Esophagus squamous epithelium (tissue), 5 donors: ENCODE measurements at places on chromosomes 2 and 18.

- no peak for DNase-seq
Observed at GRCh38 chr18:2900684-2901422, 54.0 kb downstream of the EMILIN2 start.

GRCh38 chr2:128750328-128751165, 431.9 kb upstream of the HS6ST1 start:
- DNase-seq = no peak

GRCh38 chr2:112879491-112880041, 31.4 kb upstream of the IL37 start:
- no peak for DNase-seq

GRCh38 chr18:55390898-55391297, 197.1 kb downstream of the TCF4 start:
- no peak for DNase-seq

DNA sequence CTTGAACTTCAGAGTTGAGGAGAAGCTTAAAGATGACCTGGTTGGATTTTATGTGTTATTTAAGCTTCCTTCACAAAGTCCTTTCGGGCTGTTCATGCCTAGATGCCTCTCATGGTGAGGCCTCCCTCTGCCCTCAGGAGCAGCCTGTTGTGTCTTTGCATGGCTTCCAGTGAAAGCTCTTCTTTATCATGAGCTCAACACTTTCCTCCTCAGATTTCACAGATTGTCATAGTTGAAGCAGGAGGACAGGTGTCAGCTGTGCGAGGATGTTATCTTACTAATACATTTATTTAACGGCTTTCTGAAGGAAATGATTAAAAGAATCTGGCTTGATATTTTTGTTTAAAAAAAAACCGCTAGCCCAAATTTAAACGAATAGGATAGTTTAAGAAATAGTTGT, 48.8 kb upstream of the ITSN2 start:
- no peak for DNase-seq

- DNase-seq = no peak
Observed at GRCh38 chr2:132963161-132963560, 293.2 kb upstream of the LYPD1 start.

GRCh38 chr2:190993292-190993643, 20.7 kb downstream of the STAT1 start:
- no peak for DNase-seq

DNA sequence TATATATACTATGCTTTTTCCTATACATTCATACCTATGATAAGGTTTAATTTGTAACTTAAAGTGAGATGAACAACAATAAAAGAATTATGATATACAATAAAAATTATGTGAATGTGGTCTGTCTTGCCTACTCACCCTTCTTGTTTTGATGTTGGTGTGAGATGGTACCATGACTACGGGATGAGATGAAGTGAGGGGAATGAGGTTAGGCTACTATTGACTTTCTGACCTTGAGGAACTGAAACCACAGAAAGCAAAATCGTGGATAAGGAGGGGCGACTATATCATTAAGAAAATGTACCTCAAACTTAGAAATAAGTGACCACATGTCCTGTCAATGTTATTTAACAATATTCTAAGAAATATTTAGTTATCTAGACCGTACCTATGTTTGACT, 103.9 kb upstream of the PPP1CB start:
- DNase-seq = no peak

GRCh38 chr2:38187541-38188011, 111.6 kb upstream of the CYP1B1 start:
- DNase-seq = no peak

DNA sequence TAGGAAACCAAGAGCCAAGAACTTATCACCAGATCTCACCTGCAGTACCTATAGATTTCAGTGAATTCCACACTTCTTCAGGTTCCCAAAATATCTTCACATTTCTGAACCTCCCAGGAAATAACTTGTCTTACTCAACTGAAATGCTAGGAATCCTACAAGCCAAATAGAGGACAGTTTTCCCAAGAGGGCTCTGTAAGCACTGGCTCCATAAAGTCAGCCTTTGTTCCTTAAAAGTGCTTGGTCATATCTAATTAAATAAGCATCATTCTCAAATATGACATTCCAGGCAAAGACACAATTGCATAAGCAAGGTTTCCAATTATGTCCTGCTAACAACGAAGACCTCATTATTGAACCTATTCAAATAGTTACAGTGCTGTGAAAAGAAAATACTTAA, 154.6 kb upstream of the MGAT5 start:
- DNase-seq = no peak

GRCh38 chr2:175815537-175815936, 186.5 kb downstream of the LNPK start:
- DNase-seq = no peak

GRCh38 chr2:141496810-141497209, 634.0 kb downstream of the LRP1B start:
- no peak for DNase-seq

GRCh38 chr18:23588836-23589560, 2.7 kb upstream of the NPC1 start:
- no peak for DNase-seq

DNA sequence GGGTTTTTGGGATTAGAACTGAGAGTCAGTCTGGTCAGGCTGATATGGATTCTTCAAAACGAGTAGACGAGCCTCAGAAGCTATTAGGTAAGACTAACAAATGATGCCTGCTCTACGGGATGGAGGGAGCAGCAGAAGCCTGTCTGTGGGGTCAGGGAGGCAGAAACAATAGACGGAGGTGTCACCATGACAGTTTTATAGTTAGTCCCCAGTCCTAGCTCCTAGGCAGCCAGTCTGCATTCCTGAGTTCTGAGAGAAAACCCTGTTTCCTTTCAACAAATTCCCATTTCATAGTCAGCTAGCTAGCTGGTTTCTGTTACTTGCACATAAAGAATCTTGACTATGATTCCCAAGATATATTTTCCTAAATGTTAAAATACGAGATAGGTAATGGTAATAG, 542.1 kb downstream of the PID1 start:
- no peak for DNase-seq

GRCh38 chr2:157825885-157826284, 50.2 kb downstream of the ACVR1 start:
- no peak for DNase-seq

GRCh38 chr2:67502346-67503065, 105.4 kb downstream of the ETAA1 start:
- no peak for DNase-seq

DNA sequence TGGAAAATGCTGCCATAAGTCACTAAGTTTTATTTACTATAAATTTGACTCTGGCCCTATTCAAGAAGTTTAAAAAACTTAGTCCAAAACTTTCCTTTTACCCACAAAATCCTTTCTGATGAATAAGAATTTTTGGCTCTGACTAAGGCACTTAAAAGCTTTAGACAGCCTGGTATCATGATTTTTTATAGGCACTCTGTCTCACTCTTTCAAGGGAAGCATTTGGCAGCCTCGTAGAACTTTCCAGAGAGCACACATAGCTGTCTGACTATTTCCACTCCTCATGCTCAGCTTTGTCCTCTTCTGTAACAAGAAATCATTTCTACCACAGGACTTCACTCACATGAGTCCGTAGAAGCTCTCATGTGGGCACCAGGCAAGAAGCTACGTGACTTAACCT, 32.3 kb upstream of the XDH start:
- DNase-seq = no peak

DNA sequence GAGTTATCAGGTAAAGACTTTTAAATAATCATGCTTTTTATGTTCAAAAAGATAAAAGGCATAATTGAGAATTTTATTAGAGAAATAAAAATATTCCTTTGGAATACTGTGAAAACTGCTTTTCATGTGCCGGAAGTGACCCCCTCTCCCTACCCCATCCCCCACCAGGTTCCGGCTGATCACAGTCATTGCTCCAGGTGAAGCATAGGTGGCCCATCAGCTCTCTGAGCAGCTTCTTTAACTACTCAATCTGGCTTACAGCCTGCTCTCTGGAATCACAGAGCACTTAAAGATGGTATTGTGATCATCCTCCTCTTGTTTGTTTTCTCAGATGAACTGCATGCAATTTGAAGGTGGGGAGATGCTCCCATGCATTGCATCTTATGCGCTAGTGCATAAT, 257.7 kb downstream of the EN1 start:
- DNase-seq = no peak

- DNase-seq = no peak
Observed at GRCh38 chr18:53971331-53971730, 253.1 kb downstream of the MBD2 start.

DNA sequence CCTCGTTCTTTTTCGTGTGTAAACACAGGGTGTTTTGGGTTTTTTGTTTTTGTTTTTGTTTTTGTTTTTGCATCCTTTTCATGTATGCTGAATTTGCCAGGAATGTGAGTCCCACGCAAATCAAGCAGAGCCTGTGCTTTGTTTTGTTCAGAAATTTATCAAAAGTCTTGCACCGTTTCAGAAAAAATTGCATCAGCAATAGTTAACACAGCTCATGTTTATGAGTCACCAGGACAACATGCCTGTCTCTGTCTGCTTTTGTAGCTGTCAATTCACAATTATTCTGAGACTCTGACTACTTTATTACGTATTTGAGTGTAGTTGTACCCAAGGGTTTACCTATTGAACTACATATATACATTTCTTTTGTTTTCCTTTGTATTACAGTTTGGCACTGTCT, 38.3 kb downstream of the MRPL44 start:
- no peak for DNase-seq

- no peak for DNase-seq
Observed at GRCh38 chr2:211270257-211270656, 713.9 kb downstream of the CPS1 start.

GRCh38 chr2:20141056-20141762, 83.7 kb downstream of the SDC1 start:
- DNase-seq = no peak

DNA sequence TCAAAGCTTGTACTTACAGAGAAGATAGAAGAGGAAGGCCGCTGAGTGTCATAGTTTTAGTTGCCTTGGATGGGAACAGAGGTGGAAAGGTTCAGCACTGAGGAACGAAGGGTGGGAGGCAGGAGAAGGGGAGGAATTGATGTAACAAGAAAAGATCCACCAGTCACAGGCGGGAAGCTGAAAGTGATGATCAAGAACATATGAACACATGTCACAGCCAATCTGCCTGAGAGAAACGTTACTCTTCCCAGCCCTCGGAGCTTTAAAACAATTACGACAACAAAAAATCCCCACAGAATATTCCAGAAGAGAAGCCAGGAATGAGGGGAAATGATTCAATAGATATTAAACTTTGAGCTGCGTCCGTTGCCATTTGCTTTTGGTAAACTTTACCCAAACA, 87.1 kb downstream of the TSHZ1 start:
- DNase-seq = no peak

- DNase-seq = no peak
Observed at GRCh38 chr18:59359576-59359952, 499 bp upstream of the LMAN1 start.
